ENCODE measurements at places on chromosomes 13 and 19.
A peak's percentile ranks its signal among the peaks of the same experiment; 100 is the strongest.

DNA sequence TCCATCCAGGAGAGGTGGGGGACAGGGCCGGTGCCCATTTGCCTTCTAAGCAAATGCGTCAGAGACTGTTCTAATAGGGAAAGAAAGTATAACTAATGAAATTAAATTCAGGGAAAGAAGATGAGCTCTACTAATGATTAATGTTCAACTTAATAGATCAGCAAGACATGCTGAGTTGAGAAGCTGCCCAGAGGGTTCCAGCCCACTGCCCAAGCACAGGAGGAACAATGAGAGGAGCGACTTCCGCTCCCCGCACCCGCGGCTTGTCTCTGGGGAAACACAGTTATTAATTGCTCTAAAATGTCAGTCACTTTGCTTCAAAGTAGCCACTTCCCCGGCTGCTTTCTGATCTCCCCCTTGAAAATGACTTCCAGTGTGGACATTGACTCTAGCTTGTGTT, 331.3 kb downstream of the UQCRFS1 start:
- DNase-seq = no peak

GRCh38 chr19:6020166-6020882, 42.4 kb upstream of the RANBP3 start:
- DNase-seq = no peak

DNA sequence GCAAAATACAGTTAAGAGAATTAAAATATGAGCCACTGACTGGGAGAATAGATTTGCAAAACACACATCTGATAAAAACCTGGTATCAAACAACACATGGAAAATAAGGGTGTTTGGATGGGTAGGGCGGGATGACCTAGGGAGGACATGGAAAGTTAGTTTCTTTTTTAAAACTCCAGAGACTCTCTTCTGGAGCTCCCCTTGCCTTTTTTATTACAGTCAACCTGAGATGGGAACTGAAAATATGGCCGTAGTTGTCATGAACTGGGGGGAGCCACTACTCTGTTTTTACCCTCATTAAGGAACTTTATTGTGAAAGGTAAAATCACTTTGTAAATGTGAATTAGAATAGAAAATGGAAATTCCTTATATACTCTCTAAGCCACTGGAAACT, 113.0 kb downstream of the ATP11A start:
- no peak for DNase-seq

GRCh38 chr13:40221460-40222201, 444.8 kb downstream of the FOXO1 start:
- peak; percentile 41 for DNase-seq

GRCh38 chr19:29302002-29302928, 89.3 kb upstream of the UQCRFS1 start:
- no peak for DNase-seq

DNA sequence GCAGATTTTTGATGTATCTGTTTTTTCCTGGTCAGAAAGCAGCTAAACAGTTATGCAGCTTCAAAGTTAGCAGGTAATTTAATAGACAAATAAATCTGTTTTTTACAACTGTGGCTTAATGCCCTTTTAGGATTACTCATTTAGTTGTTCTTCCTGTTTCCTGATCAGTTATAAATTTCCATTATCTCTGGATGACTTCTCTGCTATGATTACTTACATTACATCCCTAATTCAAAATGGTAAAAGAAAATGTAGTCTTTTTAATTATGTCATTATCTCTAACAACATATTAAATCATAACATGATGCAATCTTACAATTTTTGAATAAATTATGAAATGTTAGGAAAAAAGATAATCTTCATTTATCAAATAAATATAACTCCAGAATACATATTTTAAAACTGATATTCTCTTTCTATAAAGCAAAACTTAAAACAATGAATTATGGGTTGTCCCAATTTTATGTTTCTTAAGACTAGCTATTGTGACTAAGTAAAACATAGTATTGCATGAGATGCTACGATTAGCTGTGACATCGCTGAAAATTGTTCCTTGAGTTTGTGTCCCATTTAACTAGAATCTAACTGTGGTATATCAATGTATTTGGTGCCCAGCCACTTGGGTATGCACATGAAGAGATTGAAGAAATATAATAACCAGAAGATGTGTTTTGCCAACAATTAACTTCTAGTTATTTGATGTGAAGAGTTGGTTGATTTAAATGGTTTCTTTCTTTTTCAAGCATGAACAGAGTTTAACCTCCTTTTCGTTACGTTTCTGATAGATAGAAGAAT, 605.3 kb upstream of the SPRY2 start:
- no peak for DNase-seq

DNA sequence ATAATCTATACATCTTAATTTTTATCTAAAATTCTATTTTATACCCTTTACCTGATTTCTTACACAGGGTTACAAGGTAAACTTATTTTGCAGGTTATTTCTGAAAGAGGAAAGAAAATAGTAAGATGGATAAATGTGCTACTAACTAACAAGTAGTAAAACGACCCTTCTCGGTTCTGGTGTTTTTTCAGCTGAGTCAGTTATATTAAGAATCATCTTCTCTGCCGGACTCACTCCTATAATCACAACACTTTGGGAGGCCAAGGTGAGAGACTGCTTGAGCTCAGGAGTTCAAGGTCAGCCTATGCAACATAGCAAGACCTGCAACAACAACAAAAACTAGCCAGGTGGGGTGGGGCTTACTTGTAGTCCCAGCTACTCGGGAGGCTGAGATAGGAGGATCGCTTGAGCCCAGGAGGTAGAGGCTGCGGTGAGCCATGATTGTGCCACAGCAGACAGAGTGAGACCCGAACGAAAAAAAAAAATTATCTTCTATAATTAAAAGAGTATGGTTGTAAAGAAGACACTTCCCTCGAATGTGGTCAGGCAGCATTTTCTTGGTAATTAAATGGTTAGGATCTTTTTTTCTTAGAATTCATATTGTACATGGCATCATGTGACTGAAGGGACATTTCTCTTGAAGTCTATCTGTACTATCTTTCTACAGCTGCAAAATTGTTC, 27.9 kb upstream of the RCBTB2 start:
- DNase-seq = no peak

GRCh38 chr13:91346850-91347201, 661 bp upstream of the MIR17HG start:
- peak; percentile 8 for DNase-seq

- no peak for DNase-seq
These were observed 1474.3 kb downstream of the UQCRFS1 start for GRCh38 chr19:27738569-27739193.

DNA sequence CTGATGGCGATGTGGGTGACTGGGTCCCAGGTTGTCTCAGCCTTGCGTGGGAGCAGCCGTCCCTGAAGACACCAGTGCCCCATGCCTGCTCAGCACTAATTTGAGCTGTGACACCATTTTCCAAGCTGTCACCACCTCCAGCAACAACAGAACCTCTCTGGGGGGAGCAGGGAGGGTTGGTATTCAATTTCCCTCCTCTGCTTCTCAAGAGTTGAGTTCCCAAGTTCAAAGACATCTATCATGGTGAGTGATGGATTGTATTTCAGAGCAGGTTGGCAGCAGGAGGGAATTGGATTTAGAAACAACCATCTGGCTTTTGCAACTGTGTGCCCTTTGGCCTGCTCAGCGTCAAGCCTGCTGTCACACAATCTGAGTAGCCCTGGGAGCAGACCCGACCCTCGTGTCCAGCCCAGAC, 46.9 kb upstream of the UQCRFS1 start:
- no peak for DNase-seq

DNA sequence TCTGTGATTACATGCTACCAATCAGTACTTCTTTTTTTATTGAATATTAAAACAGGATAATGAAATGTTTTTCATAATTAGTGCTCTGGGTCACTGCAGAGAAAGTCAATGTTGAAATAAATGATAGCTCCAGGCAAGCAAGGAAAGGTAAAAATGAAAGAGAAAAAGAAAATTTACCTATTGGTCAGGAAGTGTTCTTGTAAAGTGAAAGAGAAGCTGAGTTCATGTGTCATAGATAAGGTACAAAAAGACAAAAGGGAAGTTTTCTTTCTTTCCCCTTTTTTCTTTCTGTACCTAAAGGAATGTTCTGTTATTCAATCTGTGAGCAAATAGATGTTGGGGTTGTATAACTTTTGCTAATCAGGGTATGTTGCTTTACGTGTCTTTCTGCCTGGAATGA, 197.0 kb downstream of the PCDH9 start:
- DNase-seq = no peak

DNA sequence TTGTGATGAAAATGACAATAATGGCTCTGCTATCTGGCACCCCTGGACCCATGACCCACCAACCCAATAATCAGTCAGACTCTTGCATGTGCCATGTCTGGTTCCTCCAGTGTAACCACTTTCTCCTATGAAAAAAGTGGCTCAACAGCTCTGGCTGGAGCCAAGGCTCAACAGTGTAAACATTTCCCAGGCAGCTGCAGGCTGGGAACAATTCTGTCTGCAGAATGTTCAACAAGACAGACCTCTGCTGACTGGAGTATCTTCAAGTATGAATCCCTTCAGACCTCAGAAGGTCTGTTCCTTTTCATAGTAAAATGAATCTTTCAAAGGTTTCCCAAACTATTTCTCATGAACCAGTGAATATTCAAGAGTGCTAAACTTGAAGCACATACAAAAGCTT, 410.1 kb upstream of the HTR2A start:
- DNase-seq = no peak

- no peak for DNase-seq
These were observed 430.3 kb downstream of the ZNF536 start for GRCh38 chr19:30802424-30803013.

GRCh38 chr19:771332-771785, 20.4 kb downstream of the MISP start:
- no peak for DNase-seq

GRCh38 chr19:33426621-33427361, 53.3 kb downstream of the CEBPG start:
- DNase-seq = no peak
